ENCODE measurements at places on chromosomes 16 and 17.

DNA sequence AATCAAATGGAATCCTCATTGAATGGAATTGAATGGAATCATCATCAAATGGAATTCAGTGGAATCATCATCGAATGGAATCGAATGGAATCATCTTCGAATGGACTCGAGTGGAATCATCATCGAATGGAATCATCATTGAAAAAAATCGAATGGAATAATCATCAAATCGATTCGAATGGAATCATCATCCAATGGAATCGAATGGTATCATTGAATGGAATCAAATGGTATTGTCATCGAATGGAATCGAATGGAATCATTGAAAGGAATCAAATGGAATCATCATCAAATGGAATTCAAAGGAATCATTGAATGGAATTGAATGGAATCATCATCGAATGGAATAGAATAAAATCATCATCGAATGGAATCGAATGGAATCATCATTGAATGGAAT lies 619.3 kb downstream of the TP53TG3F start:
- no peak for DNase-seq

DNA sequence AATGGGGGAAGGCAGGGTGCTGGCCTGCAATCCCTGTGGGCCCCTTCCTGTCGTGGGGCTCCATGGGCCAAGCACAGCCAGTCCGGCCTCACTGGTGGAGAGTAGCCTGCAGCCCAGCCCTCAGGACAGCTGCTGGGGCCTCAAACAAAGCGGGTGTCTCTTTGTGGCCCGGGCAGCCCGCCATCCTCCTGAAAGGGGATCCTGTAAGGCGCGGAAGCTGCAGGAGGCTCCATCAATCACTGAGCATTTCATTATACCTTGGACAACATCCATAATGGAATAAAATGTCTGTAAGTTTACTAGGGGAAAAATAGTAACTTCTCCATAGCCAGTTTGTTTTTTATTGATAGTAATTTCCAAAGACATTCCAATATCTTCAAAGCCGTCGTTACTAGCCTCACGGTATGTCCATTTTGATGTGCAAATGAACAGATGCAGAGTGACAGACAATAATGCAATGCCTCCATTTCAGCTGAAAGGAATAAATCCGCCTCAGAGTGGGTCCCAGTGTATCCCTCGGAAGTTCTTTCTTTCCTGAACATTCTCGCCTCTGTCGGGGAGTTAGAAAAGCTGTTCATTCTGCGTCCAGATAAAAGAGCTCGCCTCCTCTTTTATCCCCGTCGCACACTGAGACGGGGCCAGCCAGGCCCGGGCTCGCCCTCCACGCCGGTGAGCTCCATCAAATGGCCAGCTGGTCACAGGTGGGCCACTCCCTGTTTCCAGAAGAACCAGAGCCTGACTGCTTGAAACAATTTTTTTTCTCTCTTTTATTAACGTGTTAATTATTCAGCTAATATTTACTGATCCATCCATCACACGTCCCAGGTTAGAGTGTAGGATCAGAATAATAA lies 14.4 kb downstream of the WSCD1 start:
- DNase-seq: no peak

DNA sequence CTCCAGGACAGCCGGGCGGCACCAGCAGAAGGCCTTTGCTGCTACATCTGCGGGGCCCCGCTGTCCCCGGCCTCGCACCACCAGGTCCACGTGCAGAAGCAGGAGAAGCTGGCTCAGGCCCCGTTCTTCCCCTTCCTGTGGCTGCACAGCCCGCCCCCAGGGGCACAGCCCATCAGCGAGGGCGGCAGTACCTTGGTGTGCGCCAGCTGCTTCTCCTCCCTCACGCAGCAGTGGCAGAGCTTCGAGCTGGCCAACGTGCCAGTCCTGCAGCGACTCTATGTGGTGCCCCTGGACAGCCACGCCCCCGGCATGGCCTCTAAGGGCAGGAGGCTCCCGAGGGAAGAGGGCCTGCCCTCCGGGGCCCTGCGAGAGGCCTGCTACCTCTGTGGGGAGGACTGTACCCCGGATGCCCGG lies 58.3 kb upstream of the CIBAR2 start:
- DNase-seq: no peak

- no peak for DNase-seq
These were observed 221.8 kb upstream of the TNRC6C start for GRCh38 chr17:77736721-77737120.

DNA sequence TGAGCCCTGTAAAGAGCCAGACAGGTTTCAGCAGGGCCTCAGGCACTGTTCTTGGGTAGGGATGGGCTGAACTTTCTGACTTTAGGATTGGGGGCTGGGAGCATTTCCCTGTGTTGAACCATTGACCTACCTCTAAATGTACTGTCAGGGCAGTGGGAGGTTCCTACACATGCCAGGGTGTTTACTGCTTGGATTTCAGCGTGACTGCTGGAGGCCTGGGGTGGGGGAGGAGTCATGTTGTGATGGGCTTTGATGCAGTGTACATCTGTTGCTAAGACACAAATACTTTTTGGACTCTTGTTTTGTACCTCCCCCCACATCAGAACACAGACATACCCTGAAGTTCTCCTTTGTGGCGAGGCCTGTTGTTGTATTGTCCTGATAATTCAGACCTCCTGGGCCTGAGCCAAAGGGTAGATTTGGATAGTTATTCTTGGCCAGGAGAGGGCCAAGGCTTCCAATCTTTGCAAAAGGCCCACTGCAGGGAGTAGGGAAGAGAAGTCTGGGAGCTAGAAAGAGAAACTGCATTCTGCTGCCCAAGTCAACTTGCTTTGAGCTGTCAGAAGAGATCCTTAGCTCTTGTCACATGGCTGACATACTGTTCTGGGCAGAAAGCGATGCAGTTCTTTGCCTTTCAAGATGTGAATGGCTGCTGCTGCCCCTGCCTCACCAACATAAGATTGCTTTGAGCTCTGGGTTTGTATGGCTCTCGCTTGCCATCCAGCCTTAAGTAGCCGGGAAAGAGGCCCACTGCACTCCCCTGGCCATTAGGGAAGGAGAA lies 3.7 kb downstream of the NFE2L1 start:
- DNase-seq: no peak

DNA sequence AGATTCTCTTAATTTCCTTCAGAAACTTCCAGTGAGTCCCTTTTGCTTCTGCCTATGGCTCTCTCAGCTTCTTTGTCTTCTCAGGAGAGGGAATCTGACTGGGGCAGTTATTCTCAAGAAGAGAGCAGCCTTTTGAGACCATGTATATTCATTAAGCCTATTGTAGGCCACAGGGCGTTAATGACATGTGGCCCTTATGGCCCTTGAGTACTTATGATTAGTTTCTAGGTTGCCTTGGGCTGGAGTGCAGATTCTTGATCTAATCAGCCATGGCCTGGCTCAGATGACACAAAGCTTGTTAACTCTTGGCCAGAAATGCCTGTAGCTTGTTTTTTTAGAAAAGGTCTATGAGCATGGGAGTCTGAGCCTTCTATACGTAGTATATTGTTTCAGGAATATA lies 17.4 kb downstream of the MFSD11 start:
- no peak for DNase-seq

GRCh38 chr16:867421-868385 lies 67.2 kb upstream of the GNG13 start:
- DNase-seq: no peak

GRCh38 chr17:79422236-79422635 lies 188.6 kb downstream of the RBFOX3 start:
- DNase-seq: no peak

DNA sequence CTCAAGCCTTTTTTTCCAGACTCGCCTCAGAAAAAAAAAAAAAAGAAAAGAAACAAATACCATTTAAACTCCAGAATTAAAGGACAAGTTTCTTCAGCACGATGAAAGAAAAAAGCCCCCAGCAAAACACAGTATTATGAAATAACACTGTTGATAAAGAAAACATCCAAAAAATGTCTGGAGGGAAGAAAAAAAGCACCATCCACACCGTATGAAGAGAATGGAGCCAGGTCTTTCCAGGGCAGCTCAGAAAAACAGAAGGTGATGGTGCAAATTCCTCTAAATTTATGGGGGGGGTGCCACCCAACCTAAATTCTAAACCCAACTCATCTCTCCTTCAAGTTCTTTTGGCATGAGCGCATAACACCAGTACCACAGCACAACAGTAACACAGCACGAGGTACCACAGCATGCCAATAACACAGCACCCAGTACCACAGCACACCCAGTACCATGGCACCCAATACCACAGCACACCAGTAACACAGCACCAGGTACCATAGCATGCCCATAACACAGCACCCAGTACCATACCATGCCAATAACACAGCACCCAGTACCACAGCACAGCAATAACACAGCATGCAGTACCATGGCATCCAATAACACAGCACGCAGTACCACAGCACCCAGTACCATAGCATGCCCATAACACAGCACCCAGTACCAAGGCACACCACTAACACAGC lies 19.0 kb downstream of the AXIN1 start:
- DNase-seq: no peak

DNA sequence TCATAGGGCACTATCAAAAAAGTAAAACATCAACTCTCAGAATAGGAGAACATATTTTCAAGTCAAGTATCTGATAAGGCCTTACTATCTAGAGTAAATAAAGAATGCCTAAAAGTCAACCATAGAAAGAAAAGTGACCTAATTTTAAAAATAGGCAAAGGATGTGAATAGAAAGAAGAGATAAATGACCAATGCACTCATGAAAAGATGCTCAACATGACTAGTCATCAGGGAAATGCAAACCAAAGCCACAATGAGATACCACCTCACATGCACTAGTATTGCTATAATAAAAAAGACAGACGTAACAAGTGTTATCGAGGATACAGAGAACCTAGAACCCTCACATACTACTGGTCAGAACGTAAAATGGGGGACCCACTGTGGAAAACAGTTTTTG lies 90.8 kb downstream of the DYNLRB2 start:
- no peak for DNase-seq

DNA sequence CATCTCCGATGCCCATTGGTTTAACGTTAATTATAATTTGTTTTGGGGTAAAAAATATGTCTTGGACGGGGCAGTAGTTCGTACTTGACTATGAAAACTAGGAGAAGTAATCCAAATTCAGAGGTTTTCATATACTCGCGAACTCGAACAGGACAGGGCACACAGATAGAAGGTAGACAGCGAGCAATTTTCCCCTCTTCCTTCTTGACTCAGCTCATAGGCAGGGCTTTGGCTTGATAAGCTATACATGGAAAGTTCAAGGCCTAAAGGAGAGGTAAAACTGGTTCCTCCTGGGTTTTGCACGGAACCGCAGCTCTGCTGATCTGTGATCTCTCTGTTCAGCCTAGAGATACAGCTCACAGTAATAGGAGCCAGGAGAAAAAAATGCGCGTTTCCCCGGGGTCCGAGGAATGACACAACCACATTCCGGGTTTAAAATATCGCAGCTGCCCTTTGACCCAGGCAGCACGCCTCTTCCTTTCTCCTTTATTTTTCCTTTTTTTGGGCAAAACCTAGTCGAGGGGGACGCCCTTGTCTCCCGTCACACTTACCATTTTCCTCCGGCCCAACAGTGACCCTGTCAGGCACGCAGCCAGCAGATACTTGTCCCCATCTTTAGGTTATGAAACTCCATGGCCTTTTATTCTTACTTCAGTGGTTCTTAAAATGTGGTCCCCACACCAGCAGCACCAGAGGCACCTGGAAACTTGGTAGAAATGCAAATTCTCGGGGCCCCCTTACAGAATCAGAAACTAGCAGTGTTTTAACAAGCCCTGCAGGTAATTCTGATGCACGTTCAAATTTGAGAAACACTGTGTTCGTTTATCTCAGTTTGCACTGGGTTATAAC lies 1.7 kb upstream of the LASP1 start:
- DNase-seq: no peak

- no peak for DNase-seq
These were observed 137.2 kb upstream of the RPH3AL start for GRCh38 chr17:489758-490329.

GRCh38 chr17:82372249-82373071 lies 895 bp downstream of the UTS2R start:
- DNase-seq: no peak
